Ureter (tissue), 1 donor: ENCODE measurements at places on chromosomes 12 and 14. TPM values are rescaled to one million over a fixed set of nuclear protein-coding genes. Genes with fewer than 3 reads are reported as not detected.
A peak's percentile ranks its signal among the peaks of the same experiment; 100 is the strongest.

The MYO1A gene
- total RNA-seq = 0.23 TPM

DNA sequence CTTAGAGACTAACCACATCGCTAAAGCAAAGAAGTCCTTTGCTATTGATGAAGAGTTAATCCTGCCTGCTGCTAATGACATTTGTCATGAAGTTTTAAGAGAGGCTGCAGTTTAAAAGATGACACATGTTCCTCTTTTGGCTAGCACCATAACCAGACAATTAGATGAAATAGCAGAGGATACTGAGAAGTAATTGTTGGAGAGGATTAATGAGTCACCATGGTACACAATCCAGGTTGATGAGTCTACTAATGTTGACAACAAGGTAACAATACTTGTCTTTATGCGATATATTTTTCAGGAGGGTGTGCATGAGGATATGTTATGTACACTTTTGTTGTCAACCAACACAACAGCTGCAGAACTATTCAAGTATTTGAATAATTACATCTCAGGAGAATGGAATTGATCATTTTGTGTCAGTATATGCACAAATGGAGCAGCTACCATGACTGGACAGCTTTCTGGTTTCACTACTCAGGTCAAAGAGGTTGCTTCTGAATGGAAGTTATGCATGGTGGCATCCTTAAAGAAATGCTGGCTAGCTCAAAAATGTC is 56.7 kb downstream of the LRRIQ1 start:
- no peak for DNase-seq

The HOTAIR gene
- total RNA-seq = 6.6 TPM

The GNB3 gene
- total RNA-seq = 4.5 TPM

The GLIPR1L1 gene
- total RNA-seq = not detected

The PMEL gene
- 5.8 TPM for total RNA-seq

The TMPRSS12 gene
- not detected for total RNA-seq

DNA sequence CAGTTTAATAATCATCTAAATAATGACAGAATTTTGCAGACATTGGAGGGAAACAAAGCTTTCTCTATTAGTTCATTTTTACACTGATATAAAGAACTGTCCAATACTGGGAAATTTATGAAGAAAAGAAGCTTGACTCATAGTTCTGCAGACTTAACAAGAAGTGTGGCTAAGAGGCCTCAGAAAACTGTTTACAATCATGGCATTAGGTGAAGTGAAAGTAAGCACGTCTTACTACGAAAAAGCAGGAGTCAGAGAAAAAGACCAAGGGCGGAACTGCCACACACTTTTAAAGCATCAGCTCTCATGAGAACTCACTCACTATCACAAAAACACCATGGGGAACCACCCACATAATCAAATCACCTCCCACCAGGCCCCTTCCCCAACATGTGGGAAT is 804.4 kb downstream of the FLRT2 start:
- no peak for DNase-seq

The DIO3 gene
- 0.47 TPM for total RNA-seq

- DNase-seq = no peak
These were observed 192.8 kb downstream of the ZFP36L1 start for GRCh38 chr14:68599896-68600610.

DNA sequence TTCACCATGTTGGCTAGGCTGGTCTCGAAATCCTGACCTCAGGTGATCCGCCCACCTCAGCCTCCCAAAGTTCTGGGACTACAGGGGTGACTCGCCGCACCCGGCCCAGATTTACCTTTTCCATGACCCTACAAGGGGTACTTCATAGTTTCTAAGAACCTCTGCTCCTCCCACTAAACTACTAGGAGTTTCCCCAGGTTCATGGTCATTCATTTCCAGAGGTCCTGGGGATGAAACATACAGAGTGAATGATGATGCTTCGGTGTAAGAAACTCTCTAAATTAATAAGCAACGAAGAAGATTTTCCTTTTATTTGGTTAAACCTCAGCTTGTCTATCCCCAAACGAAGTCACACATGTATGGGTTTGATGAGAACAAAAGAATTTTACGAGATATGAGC is 56.9 kb downstream of the AMN start:
- DNase-seq = no peak

The MGST1 gene
- total RNA-seq = 412 TPM

GRCh38 chr14:64089920-64090319 is 204.3 kb downstream of the ESR2 start:
- no peak for DNase-seq

- DNase-seq = no peak
These were observed 27.3 kb downstream of the VPS37B start for GRCh38 chr12:122868471-122869177.

The EIF2S3B gene
- 0.81 TPM for total RNA-seq

DNA sequence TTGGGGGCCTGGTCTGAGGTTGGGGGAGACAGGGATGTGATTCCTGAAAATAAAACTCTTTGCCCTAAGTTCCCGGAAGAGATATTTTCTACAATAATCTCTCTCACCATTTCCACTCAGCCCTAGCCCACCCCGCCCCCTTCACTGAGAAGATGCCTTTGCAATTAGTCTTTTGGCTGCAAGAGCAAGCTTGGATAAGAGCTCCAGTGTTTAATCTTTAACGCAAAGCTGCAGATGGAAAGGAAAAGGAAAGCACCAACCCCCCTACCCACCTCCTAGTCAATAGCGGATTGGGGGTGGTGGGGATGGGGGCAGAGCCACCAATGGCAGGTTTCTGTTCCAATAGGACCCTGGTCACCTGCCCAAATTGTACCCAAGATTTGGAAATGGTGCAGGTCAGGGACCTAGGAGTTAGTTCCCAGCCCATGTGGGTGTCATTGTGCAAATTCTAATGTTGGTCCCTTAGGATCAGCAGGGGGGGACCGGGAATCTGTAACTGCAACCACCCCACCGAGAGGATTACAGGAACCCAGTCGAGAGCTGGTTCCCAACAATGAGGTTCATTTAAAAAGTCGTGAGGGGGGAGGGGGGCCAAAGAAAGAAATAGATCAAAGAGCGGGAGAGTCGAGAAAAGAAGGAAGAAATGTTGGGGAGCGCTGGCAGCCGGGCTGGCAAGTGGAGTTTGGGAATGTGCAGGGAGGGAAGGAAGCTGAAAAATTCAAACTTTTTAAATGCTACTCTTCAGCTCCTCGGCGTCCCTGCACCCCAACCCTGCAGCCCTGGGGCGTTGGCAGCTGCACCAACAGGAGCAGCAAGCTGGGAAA is 1.6 kb downstream of the ZFP36L1 start:
- no peak for DNase-seq

- no peak for DNase-seq
These were observed 54.4 kb upstream of the BTG1 start for GRCh38 chr12:92199819-92200576.

- DNase-seq = no peak
These were observed 1359.5 kb downstream of the AACS start for GRCh38 chr12:126424696-126425095.

DNA sequence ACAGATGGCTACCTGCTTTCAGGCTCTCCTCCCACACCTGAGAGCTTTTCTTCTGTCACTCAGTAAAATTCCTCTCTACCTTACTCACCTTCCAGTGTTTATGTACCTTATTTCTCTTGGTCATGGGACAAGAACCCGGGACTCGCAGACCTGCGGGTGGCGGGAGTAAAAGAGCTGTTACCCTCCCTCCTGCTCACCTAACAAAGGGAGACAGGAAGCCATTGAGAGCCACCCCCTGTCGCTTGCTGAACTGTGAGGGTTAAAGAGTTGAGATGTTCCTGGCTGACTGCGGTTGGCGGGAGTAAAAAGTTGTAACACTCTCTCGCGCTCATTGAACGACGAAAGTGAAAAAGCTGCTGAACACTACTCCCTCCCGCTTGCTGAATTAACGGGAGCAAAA is 1935.1 kb upstream of the FLRT2 start:
- no peak for DNase-seq

DNA sequence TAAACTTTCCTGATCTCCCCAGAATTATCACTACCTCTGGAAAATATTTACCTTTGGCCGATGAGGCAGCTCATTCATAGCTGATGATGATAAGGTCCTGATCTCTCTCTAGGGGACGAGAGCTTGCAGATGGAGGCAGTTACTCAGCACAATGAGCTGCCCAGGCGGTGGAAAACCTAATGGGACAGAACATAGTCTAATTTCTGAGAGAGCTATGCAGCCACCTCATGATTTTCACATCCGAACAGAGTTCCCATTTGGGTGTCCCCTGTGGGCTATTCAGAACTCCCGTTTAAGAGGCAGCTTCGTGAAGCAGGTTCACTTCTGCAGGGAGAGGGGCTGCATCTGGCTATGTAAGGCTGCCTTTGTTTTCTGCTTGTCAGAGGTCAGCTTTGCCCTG is 724.6 kb upstream of the TMEM132C start:
- DNase-seq = no peak

- DNase-seq = no peak
These were observed 421 bp upstream of the KRT76 start for GRCh38 chr12:52777566-52777965.

The ERO1A gene
- 67.3 TPM for total RNA-seq

DNA sequence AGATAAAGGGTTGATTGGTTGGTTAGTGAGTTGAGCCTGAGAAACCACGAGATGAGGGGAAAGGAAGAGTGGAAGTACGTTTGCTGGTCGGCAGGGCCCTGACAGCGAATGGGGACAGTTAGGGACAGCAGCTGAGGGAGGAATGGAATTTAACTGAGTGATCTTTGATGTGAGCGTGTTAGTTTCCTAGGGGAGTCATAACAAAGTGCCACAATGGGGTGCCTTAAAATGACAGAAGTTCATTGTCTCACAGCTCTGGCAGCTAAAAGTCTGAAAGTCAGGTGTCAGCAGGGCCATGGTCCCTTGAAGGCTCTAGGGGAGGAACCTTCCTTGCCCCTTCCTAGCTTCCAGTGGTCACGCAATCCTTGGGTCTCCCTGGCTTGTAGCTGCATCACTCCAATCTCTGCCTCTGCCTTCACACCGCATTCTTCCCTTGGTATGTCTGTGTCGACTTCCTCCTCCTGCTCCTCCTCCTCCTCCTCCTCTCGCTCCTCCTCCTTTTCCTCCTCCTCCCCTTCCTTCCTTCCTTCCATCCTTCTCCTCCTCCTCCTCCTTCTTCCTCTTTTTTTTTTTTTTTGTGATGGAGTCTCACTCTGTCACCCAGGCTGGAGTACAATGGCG is 26.0 kb upstream of the RIN3 start:
- DNase-seq = no peak

DNA sequence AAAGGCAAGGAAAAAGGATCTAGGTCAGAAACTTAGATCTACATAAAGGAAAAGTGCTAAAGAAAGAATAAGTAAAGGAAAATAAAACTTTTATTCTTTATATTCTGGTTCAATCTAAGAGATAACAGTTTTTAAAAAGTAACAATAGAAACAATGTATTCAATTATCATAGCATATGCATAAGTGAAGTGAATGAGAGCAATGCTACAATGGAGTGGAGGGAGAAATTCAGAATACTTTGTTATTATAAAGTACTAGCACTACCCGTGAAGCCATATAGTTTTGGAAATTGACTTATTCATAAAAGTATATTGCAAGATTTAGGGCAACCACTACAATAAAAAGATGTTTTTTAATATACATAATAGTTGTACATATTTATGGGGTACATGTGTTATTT is 586.0 kb upstream of the MDGA2 start:
- DNase-seq = no peak

- no peak for DNase-seq
These were observed 268.6 kb upstream of the PWP1 start for GRCh38 chr12:107417004-107417403.

The IKZF4 gene
- 14.6 TPM for total RNA-seq

- DNase-seq = no peak
These were observed 17.5 kb downstream of the RAD51B start for GRCh38 chr14:67837011-67837624.

DNA sequence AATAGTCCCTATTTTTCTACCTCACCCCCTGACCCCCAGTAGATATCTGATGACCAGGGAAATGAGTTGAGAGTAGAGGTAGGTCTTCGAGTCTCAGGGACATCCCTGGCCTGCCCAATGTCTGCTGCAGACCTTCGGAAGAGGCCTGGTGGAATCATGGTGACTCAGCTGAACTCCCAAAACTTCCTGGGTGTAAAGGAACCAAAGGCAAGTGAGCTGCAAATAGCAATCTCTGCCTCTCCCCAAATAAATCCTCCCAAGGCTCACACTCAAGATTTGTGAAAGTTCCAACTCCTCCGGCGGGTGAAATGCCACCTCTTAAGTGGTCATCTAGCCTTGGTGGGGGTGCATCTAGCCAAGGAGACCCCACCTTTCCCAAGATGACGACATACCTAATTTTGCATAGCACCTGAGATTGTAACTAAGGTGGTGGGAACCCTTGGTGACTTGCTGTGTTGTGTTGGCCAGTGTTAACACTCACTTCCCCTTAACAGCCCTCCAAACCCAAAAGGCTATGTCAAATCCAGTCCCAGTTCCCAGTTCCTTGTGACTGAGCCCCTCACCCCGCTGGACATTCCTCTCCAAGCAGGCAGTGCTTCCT is 6.3 kb downstream of the ZFP36L1 start:
- DNase-seq = peak; percentile 58

- no peak for DNase-seq
These were observed 284.7 kb upstream of the PWP1 start for GRCh38 chr12:107400686-107401447.

- no peak for DNase-seq
These were observed 9.0 kb upstream of the PAX9 start for GRCh38 chr14:36652542-36653201.

The KRT83 gene
- not detected for total RNA-seq

DNA sequence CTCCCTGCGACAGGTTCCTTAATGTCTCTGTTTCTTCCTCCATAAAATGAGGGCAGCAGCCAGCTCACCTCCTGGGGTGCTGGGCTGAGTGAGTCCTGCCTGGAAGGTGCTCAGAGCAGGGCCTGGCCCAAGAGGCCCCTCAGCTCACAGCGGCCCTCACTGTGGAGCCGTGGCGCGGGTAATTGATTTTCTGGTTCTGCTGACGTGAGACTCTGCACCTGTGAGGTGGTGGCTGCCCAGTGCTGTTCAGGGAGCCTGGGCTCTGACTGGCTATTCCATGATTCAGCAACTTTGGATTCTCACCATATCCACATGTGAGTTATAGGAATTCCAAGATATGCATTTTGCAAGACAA is 266.6 kb downstream of the ADGRD1 start:
- DNase-seq = no peak

GRCh38 chr14:89371585-89372511 is 45.2 kb downstream of the FOXN3 start:
- DNase-seq = peak; percentile 25

DNA sequence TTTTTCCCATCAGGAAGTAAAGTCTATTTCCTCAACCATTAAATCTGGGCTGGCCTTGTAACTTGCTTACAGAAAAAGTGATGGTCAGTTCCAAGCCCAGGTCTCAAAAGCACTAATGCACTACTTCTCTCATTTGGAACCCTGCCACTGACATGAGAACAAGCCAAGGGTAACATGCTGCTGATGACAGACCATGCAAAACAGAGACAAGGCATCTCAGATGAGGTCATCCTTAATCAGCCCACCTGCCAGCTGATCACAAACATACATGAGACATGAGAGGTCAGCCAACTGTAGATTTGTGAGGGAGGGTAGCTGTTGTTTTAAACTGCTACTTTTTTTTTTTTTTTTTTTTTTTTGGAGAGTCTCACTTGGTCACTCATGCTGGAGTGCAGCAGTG is 16.2 kb downstream of the TWF1 start:
- DNase-seq = no peak

The CLEC2D gene
- total RNA-seq = 32.6 TPM

The ZDHHC22 gene
- total RNA-seq = not detected

The STYK1 gene
- total RNA-seq = 13.2 TPM
